ENCODE measurements at places on chromosomes 4 and X.

- no peak for DNase-seq
These were observed 27.1 kb downstream of the STAG2 start for GRCh38 chrX:123988423-123989111.

DNA sequence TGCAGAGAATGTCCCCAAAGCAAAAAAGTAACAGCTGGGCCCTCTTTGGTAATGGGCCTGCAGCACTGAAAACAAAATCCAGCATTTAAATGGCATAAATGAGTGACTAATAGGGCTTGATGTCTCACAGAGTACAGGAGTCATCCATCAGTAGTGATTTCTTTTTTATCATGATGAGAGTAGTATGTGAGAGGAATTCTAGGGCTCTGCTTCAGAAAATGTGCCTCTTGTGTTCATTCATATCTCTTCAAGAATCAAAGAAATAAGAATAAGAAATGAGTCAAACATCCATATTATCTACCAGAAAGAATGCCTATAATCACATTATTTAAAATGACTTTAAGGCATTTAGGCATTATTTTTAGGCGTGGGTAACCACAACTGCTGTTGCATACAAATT is 792.9 kb upstream of the HTR2C start:
- no peak for DNase-seq

DNA sequence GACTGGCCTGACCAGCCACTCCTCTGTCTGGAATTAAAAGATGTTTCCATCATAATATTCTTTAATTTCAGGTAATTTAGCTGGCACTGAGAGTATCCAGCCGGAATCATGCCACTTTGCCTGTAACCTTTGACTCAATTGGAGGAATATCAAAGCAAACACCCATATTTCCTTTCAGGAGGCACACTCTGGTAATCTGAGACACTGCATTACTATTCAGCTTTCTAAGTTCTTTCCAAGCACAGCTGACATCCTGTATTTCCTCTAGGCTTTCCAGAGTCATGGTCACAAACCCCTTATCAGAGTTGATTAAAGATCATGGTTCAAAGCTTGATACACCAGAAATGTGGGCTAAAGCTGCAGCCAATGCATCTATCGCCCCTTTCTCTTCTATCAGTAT is 29.3 kb downstream of the INTS12 start:
- DNase-seq: no peak

DNA sequence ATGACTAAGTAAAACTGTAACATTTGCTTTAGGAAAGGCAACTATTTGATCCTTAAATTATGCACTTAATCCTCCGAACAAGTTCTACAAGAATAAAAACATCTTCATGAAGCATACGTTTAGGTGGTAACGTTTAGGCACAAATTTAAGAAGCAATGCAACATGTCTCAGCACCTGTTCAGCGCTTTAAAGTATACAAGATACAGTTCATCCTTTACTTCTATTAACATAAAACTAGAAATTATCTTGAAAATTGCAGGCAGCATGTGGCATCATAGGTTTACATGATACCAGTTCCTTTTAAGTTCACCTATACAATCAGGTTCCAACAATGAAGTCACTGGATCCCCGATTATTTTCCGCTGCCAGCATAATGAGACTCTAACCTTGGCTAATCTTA is 1.5 kb downstream of the PLA2G12A start:
- DNase-seq: no peak

DNA sequence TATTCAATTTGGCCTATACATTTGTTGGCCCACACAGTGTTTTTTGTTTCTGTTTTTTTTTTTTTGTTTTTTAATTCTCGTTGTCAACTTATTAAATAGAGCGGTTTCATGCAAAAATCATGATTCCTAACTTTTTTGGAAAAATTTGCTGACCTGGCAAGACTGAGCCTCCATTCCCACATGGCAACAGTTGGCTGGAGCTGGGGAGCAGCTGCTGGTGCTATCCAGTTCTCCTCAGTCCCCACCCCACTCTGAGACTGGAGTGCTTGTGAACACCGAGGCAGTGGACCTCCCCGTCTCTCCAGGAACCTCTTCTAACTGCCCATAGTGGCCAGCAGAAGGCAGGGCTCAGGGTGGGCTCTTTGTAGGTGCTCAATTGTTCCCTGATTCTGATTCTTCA is 95.7 kb upstream of the OTUD4 start:
- DNase-seq: no peak

DNA sequence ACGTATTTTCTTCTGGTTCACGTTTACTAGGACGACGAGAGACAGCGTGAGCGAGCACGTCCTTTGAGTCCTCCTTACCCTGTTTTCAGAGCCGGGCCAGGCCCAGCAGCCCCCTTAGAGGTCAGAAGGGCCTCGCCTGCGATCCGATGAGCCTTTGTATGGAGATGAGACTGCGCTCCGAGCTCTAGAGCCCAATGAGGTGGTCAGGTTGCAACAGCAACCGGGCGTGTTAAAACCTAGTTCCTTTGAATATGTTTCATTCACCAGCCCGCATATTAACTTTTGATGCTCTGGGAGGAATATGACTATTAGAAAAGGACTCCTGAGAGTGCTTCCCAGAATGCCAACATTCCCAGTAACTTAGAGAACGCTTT is 55.6 kb upstream of the TADA2B start:
- no peak for DNase-seq

DNA sequence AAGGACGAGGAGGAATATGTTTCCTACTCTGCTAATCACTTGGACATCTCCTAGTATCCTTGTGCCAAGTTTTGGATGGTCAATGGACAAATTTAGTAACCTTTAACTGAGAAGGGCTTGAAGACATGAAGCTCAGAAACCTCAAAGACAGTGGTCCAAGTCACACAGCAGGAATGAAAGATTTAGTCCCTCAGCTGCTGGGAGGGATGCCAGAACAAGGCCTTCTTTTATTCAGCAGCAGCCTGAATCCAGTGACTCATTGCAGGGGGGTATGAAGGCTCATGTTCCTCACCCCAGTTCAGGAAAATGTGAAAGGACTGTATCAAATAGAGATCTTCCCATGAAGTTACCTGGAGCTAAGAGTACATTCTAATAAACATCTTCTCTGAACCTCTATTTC is 214.9 kb upstream of the UGT8 start:
- DNase-seq: no peak

- DNase-seq: no peak
These were observed 595.2 kb upstream of the LCORL start for GRCh38 chr4:18616720-18617119.

DNA sequence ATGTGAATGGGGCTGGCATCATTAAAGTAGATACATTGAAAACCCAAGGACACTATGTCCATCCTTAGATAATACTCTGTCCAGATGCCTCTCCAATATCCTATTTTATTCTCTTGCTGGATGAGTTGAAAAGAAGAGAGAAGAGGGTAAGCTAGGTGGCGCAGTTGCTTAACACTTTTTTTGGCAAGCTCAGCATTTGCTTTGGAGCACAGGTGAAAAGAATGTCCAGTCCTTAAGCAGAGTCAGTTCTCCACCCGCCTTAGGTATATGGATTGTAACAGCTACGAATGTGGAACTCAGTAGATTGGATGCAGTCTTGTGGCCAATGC is 208.4 kb downstream of the NWD2 start:
- peak; percentile 70 for DNase-seq

DNA sequence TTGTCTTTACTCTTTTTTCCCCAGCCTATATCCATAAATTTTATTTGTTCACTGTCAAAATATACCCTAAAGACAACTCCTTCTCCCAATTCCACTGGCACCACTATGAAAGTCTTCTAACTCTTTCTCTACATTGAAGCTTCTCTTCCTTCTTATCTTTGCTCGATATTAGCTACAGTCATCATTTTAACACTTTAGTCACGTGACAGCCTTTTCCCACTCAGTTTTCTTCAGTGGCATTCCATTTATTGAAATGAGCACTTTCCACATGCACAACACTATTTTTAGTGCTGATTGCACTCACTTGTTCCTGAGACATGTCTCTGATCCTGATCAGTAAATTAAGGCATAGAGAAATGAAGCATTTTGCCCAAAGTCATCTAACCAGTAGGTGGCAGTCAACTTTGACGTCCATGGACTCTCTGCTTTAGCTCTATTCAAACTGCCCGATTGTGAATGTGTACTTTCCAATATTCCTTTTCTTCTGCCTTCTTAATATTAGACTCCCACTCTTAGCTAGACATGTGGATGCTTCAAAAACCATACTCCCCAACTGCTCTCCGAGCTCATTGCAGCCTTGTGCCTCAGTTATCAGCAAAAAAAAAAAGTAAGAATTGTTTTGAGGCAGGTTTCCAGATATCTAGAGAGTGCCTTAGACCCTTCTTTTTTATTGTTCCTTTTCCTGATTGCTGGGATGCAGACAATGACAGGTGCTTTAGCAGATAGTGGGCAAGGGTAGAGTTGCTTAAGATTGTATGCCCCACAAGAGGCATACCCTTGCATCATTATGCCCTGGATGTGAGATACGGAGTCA is 394.4 kb upstream of the ADGRL3 start:
- DNase-seq: peak; percentile 11

DNA sequence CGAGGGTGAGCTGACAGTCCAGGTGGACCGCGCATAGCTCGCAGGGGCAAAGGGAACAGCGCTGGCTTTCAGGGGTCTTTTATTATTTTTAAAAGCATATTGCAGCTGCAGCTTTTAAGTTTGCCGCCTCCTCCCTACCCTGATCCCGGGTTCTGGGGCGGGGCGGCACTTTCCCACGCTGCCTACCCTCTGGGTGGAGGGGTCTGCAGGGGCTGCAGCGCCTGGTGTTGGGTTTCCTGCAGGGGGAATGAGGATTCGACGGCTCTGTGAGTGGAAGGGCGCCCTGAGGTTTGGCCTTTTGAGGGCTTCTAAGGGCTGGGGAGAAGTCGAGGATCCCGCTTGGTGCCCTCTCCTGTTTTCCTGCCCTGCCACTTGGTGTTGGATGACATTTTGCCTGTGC is 80.7 kb upstream of the SCML1 start:
- no peak for DNase-seq

- DNase-seq: peak; percentile 46
These were observed 5.9 kb upstream of the GRPEL1 start for GRCh38 chr4:7073526-7074390.

DNA sequence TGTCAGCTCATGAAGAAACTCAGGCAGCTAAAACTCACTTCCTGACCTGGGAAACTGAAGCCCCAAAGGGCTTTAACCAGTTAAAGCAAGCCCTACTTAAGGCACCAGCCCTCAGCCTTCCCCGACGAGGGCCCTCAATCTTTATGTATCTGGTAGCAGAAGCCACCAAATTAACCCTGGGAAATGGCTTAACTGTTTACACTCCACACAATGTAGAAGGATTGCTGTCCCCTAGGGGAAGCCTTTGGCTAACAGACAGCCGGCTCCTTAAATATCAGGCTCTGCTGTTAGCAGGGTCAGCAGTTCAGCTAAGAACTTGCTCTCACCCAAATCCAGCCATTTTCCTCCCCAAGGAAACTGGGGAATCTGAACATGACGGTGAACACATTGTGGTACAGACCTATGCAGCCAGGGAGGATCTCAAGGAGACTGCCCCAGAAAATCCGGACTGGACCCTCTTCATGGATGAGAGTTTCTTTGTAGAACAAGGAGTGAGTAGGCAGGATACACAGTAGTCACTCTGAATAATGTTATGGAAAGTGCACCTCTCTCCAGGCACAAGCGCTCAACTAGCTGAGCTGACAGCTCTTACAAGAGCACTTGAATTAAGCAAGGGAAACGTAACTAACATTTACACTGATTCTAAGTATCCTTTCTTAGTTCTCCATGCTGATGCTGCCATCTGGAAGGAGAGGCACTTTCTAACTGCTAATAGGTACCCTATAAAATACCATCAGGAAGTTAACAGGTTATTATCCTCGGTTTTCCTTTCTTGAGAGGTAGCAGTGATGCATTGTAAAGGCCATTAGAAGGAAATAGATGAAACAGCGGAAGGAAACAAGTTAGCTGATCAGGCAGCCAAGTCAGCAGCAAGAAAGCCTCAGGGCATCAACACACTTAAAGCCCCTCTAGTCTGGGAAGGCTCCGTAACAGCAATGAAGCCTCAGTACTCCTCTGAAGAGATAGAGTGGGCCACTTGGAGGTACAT is 9.6 kb upstream of the NAF1 start:
- no peak for DNase-seq

DNA sequence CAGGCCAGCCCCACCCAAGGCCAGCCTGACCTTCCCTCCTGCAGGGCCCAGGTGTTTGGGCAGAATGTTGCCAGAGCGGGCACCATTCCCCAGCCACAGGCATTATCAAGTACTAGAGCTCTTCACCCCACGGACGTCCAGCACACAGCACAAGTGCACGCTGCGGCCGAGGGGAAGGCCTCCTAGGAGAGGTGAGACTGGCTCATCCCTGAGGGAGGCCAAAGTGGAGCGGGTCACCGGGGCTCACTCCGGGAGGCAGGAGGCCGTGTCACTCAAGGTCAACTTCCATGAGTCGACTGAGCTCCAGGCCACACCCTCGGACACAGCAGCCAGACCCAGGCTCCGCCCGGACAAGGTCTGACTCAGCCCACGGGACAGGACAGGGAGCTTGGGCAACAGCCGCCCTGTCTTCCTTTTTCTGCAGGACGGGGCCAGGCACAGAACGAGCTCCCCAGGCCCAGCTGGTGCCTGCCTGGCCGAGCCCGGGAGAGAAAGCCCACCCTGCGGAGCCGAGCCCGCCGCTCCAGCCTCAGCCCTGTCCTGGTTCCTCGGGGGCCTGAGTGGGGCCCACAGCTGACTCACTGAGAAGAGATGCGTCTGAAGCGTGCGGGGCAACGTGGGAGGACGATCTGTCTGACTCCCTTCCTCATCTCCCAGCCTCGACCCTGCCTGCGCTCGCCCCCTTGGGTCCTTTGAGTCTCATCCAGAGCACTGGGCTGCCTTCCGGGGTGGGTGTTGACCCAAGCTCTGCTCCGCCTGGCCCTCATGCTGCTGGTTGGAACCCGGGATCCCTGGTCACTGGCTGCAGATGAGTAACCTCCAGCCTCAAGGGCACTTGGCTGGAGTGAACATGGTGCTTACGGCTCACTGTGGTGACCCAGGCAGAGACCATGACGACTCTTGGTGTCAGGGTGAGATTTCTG is 1.6 kb downstream of the SLC49A3 start:
- peak; percentile 77 for DNase-seq

- DNase-seq: no peak
These were observed 934.5 kb upstream of the TENM3 start for GRCh38 chr4:181308476-181309312.

- DNase-seq: no peak
These were observed 35.4 kb upstream of the SPON2 start for GRCh38 chr4:1207603-1208265.

- peak; percentile 9 for DNase-seq
These were observed 83.0 kb upstream of the IL13RA1 start for GRCh38 chrX:118644378-118644777.

- no peak for DNase-seq
These were observed 24.3 kb upstream of the GPR34 start for GRCh38 chrX:41664375-41664901.

- no peak for DNase-seq
These were observed 107.3 kb downstream of the AMMECR1 start for GRCh38 chrX:110210417-110211139.

DNA sequence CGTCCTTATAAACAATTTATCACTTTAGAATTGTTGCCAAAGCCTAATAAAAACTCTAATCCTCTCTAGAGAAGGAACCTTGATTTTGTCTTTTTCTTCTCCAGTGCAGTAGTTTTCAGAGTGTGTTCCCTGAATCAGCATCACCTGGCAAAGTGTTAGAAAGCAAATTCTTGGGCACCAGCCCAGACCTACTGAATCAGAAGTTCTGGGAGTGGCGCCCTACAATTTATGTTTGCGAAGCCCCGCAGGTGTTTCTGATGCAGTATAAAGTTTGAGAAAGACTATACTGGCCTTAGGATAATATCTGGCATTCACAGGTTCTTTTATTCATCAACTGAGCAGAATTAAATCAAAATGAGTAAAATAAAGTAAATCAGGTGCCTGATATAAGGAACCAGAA is 645.8 kb upstream of the ATOH1 start:
- DNase-seq: no peak

- no peak for DNase-seq
These were observed 31.4 kb upstream of the PITX2 start for GRCh38 chr4:110654254-110654635.

Measured in HL-60 (cell line).